Cardiac fibroblast (primary cell): ENCODE measurements at places on chromosomes 3 and 15.

GRCh38 chr3:189632242-189632641 lies 1.1 kb downstream of the TP63 start:
- DNase-seq = no peak

DNA sequence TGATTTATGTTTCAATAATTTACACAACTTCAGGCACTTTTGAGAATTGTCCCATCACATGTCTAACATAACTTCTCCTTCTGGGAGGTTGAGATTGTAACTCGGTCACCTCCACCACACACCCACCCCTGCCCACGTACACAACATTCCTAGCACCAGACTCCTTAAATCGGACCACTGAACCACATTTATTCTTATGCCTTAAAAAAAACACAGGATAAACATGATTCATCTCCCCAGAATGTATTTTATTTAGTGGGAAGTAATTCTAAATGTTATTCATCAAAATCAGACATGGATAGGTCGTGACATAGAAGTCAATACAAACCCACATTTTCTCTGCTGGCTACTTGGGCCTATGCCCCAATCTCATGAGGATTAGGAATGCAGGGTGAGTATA lies 3.0 kb downstream of the SNTN start:
- peak; percentile 28 for DNase-seq

DNA sequence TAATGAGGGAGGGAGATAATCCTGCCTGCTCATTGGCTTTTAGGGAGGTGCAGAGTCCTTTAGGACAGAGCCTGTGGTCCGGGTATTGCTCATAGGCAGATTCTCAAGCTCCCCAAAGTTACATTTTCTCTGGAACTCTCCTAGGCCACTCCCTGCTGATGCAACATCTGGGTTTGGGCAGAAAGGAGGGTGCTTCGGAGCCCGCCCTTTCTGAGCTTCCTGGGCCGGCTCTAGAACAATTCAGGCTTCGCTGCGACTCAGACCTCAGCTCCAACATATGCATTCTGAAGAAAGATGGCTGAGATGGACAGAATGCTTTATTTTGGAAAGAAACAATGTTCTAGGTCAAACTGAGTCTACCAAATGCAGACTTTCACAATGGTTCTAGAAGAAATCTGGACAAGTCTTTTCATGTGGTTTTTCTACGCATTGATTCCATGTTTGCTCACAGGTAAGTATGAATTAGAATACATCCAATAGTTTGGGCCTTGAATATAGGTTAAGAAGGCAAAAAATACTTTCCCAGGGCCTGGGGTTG lies at the start of gene IL20RB:
Gene IL20RB (plus strand): TSS at position 233 of the 538 bp plus-strand sequence. CDS start 131 bp downstream, at position 364.
- DNase-seq = peak; percentile 50

- no peak for DNase-seq
Observed at GRCh38 chr15:39447881-39448280, 133.0 kb upstream of the THBS1 start.

DNA sequence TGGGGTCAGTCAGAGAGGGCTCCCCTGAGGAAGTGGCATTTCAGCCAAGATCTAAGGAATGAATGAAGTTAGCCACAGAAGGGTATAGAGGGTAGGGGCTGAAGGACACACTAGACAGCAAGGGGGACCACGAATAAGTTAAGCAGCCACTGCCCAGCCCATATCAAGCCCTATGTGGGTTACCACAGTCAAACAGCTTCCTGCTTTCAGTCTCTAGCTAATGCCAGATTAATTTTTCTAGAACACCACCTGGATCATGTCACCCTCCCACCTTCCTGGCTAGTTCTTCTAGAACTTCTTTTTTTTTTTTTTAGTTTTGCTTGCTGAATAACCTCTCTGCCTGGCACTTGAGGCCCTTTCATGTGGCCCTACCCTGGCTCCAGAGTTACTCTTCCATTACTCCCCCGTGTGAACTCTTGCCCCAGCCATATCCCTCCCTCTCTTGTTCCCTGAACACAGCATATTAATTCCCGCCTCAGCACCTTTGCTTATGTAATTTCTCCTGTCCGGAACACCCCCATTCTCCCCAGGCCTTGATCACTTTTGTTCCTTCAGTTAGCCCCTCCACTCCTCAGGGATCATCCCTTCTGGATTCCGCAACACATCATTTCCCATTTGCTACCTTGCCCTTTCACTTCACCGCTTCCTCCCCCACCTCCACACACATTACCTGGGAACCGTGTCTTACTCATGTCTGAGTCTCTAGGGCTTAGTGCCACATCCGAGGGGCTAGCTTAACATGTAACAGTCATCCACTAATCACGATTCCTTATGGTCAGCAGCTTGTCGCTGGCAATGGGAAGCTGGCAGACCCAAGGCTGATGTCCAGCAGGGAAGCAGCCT lies 20.6 kb upstream of the BNC1 start:
- DNase-seq = no peak

DNA sequence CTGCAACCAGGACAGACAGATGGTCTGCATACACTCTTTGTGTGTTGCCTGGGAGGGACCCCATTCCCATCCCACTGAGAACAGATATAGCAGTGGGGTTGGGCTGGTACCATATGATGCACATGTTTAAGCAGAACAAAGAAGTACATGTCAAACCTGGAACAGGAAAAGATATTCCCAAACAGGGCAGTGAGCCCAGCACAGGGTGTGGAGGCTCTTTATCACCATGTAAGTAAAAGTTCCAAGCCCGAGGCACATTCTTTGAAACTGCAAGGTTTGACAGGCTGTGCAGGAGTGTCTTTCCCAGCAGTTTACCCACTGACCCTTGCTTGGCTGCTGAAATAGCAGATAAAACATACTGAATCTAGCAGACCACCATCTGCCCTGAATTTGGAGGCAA lies 5.3 kb upstream of the ZNF445 start:
- no peak for DNase-seq

DNA sequence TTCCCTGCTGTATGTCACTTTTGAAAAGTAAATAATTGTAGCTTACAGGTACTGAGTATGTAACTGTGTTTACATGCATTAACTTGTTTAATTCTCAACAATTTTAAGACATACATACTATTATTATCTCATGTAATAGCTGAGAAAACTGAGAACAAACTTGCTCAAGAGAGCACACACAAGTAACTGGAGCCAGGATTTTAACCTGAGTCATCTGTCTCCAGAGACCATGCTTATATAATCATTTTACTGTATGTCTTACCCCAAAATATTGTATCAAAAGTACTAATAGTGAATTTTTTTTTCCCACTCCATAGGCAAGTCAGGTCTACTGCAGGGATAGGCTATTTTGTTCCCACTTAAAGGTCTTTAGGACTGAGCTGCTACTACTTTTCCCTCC lies 95.4 kb downstream of the FEZF2 start:
- DNase-seq = peak; percentile 5

DNA sequence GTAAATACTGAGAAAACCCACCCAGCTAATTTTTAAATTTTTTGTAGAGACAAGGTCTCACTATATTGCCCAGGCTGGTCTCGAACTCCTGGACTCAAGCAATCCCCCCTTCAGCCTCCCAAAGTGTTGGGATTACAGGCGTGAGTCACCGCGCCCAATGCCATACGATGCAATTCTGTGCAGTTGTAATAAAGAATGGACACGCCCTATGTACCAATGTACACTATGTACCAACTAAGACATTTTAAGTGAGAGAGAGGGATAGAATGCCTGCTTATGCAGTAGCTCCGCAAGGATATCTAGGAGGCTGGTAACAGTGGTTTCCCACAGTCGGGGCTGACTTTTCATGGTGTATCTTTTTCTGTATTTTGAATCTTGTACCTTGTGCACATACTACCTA lies 14.6 kb downstream of the ZNF710 start:
- no peak for DNase-seq

DNA sequence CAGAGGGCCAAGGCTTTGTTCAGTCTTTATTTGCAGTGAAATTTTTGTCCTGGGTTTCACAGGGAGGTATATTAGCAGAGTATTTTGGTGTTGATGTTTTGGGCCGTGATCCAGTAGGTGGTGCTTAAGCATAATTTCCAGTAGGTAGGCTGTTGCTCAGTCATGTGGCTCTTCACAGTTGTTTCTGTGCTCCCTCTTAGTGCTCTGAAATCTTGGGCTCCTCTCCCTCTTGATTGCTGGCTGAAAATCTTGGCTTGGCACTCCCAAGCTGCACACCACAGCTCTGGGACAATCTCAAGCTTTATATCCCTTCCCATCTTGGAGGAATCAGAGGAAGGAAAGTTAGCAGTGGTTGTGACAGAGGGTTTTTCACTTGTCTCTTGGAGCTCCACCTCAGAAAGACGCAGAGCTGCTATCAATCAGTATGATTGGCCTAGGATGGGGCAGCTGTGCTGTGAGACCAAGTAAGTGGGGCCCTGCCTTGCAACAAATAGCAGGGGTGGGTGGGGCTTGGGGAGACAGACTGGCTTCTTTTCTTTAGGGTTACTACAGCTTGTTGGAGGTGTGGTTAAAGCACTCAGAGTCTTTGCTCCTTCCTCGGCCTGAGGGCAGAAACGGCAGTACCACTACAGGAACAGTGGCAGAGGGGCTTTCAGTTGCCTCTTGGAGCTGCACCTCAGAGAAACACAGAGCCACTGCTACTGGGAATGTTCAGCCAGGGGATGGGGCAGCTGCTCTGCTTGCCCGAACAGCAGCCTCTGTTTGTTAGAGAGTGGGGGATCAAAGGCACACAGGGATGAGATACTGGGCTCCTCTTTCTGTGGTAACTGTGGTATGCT lies 627.0 kb downstream of the SI start:
- DNase-seq = peak; percentile 65

GRCh38 chr3:67678665-67679064 lies 24.3 kb upstream of the SUCLG2 start:
- no peak for DNase-seq

- peak; percentile 99 for DNase-seq
Observed at GRCh38 chr15:67105065-67105951, 39.9 kb downstream of the SMAD3 start.

DNA sequence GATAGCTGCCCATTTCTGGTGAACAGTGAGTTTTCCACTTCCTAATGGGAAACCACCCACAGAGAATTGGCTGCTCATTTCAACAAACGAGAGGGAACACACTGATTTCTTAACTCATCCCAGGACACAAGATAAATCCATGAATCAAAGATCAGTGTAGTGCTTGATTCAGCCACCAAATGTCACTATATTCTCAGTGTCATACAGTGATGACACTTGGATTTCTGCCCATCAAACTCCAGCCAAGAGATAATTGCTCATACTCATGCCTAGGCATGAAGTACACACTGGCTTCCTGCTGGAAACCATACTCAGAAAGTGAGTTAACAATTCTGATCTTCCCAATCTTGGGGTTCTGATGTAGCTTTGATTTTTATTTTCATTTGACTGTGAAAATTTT lies 35.4 kb upstream of the GRM7 start:
- DNase-seq = no peak

GRCh38 chr15:70575231-70576226 lies 187.8 kb downstream of the UACA start:
- no peak for DNase-seq

DNA sequence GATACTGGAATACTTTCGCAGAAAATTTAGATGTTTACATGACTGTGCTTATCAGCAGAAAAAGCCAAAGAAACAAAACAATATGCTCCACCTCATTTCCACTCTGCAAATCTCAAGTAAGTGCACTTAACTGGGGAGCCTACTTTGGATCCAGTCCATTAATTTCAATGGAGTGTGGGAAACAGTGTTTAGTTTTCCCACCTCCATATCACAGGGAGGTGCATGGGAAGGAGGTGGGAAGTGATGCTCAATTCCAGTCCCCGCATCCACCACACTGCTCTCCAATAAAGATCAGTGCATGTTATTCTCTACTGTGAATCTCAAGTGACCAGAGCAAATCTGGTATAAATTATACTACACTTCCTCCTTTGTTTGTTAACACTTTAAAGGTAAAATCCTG lies 2.9 kb downstream of the NEDD4 start:
- DNase-seq = no peak

DNA sequence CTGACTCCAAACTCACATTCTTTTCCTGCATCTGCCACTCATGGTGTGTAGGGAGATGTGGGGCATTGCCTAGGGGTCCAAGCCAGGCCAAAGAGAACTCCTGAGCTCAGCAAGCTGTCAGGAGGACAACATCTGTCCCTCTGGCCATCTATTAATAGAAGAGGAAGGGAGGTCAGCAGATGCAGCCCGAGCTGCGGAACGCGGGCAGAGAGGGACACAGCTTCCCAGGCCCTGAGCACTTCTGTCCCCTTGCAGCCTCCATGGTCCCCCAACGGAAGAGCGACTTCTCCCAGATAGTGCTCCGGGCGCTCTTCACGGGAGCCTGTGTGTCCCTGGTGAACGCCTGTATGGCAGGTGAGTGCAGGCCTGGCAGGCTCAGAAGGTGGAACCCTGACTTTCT lies 37.3 kb upstream of the PDE8A start:
- DNase-seq = no peak

- no peak for DNase-seq
Observed at GRCh38 chr15:90955624-90956273, 1.1 kb downstream of the RCCD1 start.

DNA sequence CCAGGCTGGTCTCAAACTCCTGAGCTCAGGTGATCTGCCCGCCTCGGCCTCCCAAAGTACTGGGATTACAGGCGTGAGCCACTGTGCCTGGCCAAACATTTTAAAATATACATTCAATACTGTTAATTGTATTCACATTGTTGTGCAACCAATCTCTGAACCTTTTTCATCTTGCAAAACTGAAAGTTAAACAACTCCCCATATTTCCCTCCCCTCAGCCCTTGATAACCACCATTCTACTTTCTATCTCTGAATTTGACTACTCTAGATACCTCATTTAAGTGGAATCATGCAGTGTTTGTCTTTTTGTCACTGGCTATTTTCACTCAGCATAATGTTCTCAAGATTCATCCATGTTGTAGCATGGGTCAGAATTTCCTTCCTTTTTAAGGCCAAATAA lies 30.0 kb downstream of the HMCES start:
- DNase-seq = no peak

- DNase-seq = no peak
Observed at GRCh38 chr3:125957674-125958510, 11.1 kb upstream of the ROPN1B start.

DNA sequence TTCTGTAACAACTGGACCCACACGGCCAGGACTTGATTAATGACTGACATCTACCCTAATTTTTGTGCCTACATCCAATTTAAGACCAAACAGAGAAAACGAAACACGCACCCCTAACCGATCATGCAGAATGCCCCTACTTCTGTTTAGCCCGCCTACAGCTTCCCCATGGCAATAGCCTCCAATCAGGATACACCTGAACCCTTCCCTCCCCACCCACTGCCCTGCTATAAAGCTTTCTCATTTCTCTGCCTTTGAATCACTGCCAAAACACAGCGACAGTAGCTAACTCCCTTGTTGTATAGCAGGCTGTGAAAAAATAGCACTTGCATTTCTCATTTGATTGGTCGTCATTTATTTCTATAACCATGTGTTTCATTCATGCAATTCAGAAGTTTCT lies 45.2 kb upstream of the DPPA4 start:
- DNase-seq = no peak

DNA sequence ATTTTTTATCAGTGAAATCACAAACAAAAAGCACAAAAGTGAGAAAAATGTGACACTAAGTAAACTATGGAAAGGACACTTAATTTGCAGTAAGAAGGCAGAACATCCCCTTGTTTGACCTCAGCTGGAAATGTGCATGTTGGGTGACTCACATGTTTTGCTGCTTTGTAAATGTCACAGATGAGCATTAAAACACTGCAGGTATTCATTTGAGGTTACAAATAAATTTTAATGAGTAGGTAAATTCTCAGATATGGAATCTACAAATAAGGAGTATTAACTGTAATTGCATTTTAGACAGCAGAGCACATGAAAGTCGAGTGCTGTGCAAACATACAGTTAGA lies 20.3 kb downstream of the CHMP2B start:
- DNase-seq = no peak

- DNase-seq = no peak
Observed at GRCh38 chr15:23569151-23569925, 3.9 kb downstream of the MKRN3 start.

GRCh38 chr3:71061581-71061980 lies 521.9 kb downstream of the FOXP1 start:
- DNase-seq = no peak
